Kidney epithelial cell (primary cell): ENCODE measurements at places on chromosomes 6 and 20. TPM values are rescaled to one million over a fixed set of nuclear protein-coding genes. Genes with fewer than 3 reads are reported as not detected.

DNA sequence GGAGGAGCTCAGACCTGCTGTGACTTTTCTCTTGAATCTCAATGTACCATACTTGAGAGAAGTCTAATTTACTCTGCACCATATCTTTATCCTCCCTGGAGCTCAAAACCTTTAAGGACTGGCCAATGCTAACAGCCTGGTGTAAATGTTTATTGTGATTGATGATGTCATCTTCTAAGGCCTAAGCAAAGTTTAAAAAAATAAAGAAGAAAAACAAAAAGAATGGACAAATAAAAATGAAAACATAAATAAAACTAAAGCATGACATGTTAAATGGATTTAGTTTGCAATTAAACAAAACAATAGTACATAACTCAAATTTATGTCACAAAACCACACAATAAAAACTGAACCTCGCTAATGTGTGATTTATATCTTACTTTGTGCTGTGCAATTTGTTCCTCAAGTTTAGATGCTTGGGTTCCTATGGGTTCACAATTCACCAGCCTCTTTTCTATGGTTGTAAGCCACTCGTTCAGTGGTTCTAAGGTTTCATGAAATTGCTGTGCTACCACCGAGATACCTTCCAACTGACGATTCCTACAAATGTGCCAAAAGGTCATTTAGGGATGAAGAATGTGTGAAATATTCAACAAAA is 113.0 kb downstream of the DST start:
- DNase-seq: no peak

GRCh38 chr20:21508230-21509078 is 5.4 kb downstream of the NKX2-2 start:
- DNase-seq: no peak

LY6G6F gene
- not detected in 2 replicates for total RNA-seq

ID4 gene
- 16.3 and 17.3 TPM in 2 replicates for total RNA-seq

GRCh38 chr6:92840246-92840930 is 579.0 kb downstream of the EPHA7 start:
- DNase-seq: no peak

DNA sequence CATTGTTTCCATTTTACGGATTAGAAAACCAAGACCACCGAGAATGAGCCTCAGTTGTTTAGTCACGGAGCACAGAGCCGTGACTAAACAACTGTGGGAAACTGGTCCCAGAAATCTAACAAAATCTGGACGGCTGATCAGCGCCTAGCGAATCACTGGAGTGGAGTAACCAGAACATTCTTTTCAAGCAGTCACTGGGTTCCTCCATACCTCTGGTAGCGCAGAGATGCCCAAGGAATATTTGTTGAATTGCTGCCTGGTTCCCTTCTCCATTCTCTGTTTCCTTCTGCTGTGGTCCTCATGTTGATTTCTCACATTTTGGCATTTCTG is 62.0 kb downstream of the GPX5 start:
- DNase-seq: no peak

SMIM29 gene
- 33.2 and 38.8 TPM in 2 replicates for total RNA-seq

CYP39A1 gene
- total RNA-seq: 0.14 and 0.29 TPM in 2 replicates

DNA sequence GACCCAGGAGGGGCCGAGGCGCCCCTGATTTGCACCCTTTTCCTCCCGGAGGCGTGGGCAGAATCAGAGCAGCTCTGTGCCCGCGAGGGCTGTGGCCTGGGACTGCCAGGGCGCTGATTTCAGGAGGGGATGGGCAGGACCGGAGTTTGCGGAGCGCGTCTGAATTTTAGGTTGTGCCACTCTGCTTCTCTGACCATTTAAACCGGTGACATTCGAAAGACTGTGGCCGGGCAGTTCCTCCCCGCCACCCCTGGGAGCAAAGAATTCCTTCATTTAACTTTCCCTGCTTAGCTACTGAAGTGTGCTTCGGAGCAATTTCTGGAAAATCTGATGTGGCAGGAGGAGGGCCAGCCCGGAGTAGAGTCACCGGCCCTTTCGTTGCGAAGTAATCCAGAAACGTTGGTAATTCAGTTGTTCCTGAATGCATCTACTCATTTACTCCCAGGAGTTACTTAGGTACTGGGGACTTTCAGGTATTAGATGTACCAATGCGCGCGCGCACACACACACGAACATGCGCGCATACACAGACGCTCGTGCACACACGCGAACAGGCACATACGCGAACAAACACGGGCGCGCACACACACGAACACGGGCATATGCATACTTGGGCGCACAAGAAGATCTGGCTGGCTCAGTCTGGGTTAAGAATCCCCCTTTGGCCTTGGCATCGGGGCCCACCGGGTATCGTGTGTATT is 568 bp downstream of the CCDC170 start:
- DNase-seq: no peak

GRCh38 chr6:160036790-160037206 is 67.9 kb downstream of the IGF2R start:
- DNase-seq: no peak

DNA sequence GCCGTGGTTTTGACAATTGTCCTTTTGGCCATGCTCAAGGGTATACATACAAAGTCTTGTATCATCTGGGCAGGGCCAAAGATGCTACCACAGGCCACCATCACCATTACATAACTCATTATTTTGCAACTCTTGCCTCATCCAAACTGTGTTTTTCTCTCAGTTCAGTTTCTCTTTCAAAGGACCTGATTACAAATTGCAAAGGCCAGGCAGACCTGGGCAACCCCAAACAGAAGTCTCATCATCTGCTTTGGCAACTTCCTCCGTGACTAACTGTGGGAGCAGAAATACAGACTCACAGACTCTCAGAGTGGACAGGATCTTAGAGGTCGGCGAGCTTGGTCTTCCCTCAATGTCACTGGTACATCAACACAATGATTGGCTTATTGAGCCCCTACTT is 117.8 kb upstream of the NEDD9 start:
- no peak for DNase-seq

DNA sequence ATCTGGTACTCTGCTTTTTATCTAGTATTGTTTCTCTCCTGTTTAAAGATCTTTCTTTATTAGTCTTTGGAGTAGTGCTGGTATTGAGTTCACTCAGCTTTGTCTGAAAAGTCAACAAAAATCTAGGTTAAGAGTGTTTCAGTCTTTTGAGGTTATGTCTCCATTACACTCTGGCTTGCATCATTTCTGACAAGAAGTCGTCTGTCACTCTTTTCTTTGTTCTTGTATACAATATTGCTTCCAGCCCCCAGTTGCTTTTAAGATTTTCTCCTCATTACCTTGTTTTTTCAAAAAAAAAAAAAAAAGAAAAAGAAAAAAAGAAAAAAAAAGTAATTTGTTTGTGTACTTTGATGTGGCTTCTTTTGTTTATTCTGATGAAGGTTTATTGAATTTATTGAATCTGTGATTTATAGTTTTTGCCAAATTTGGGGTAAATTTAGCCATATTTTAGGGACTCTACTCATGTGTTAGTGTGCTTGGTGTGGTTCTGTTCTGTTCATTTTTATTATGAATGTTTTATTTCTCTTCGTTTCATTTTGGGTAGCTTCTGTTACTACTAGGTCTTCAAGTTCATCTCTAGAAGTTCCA is 408.9 kb downstream of the CDKAL1 start:
- DNase-seq: no peak

LHFPL5 gene
- total RNA-seq: not detected in 2 replicates

- DNase-seq: no peak
Observed at GRCh38 chr6:75760320-75760719, 11.3 kb downstream of the MYO6 start.

GRCh38 chr20:6008254-6008653 is 45.6 kb downstream of the LRRN4 start:
- peak; percentile 79 for DNase-seq

GRCh38 chr20:55701467-55701866 is 303.9 kb downstream of the CBLN4 start:
- DNase-seq: no peak

SALL4 gene
- 4.4 and 5.3 TPM in 2 replicates for total RNA-seq

DNA sequence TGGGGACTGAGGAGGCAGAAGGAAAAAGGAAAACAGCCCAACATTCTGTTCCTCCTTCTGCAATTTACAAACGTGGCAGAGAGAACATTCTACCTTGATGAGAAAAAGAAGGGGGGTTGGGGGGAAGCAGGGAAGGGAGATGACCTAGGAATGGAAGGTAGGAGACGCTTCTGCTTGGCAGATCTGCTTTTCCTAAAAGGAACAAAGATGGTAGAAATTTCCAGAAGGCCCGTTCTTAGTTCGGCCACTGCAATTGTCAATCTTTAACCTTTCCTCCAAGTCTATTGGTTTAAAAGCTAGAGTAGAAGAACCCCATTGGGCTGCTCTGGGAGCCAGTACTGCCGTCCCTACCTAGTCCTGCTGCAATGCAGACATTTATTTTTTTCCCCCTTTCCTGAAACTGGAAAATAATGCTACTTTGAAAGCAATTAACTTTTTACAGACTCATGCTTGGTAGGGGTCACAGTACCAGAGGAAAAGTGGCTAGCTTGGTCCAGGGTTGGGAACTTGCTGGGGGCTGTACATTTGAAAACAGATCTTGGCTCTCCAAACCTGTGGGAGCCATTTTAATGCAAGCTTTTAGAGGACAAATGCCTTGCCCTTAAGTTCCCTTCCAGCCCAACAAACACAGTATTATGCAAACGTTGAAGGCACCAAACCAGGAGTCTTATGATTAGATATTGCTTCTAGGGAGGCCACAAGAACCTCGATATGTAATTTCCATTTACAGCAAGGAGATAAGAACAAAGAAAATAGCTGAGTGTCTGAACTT is 2.6 kb downstream of the ZMYND8 start:
- DNase-seq: no peak

DNA sequence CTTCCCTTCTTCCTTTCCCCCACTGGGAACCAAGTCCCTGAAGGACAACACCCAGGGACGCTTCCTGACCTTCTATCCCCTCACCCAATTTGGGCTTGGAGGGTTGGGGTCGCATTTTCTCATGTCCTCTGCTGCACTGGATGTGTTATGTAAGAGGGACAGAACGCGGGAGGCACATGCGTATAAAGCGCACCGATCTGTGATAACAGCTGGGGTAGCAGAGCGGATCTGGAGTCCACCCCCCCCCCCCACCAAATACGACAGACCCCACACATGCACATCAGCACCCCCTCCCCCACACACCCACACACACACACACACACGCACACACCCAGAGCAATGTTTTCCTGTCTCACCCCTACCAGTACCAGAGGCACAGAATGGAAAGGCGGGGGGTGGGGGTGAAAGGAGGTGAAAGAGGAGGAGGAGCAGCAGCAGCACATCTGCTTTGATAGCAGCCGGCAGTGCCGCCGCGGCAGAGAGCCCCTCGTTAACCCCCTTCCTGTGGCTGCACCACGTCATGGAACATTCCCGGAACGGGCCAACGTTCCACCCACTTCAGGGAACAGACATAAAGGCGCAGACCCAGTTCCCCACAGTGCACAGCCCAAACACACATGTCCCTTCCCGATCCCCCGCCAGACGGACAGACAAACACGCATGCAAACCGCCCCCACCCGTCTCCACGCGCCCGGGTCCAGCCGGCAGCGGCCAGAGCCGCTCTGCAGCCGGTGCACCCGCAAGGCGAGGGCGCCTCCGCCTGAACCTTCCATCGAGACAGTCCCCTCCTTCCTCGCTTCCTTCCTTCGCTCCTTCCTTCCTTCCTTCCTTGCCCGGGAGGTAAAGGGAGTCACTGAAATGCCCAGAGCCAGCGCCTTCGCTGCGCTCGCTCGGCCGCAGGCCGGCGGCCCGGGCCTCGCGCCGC is 590 bp downstream of the HIVEP2 start:
- peak; percentile 61 for DNase-seq

DNA sequence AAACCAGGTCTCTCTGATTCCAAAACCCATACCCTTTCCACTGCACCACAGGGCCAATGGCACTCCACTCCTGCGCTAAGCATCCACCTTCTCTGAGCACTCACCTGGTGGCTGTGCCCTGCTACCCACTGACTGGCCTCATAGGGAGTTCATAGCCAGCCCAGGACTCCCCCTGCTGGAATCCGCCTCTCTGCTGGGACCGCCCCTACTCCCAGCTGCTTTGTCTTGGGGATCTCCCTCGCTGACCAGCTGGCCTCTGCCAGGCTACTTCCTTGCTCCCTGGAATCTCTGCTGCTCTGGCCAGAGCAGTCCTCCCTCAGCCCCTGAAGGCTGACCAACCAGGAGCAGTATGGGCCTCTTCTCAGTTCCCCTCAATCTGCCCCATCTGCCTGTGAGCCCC is 129.7 kb downstream of the FAXC start:
- DNase-seq: no peak

DNA sequence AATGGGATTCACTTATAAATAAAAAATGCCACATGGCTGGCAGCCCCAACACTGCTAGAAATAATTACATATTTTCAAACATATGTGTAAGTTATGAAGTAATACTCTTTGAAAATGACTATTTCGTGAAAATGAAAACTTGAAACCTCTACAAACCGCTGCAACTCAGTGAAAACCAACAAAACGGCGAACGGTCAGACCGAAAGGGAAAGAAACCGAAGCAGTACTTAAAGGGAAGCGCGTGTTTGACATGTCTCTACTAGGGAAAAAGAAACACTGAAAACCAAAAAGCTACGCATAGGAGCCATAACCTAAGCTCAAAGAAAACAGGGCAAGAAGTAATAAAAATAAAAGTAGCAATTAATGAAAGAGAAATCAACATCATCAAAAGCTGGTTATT is 121.0 kb upstream of the GGTLC1 start:
- no peak for DNase-seq

MED20 gene
- 21.5 and 25.0 TPM in 2 replicates for total RNA-seq

DNA sequence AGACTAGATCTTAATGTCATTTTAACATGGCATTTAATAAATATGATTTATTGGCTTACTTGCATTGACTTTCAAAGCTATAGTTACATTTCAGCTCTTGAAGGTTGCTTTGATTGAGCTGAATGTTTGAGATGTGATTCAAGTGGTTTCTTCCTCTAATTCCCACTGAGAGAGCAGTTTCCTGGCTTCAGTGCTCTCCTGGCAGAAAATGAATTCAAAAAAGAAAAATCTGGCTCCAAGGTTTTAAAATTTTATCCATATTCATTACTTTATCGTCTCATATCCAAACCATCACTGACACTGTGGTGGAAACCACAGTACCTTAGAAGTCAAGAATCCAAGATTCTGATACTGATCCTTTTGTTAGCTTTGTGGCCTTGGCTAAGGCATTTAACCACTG is 263.1 kb upstream of the HSF2 start:
- DNase-seq: no peak

DNA sequence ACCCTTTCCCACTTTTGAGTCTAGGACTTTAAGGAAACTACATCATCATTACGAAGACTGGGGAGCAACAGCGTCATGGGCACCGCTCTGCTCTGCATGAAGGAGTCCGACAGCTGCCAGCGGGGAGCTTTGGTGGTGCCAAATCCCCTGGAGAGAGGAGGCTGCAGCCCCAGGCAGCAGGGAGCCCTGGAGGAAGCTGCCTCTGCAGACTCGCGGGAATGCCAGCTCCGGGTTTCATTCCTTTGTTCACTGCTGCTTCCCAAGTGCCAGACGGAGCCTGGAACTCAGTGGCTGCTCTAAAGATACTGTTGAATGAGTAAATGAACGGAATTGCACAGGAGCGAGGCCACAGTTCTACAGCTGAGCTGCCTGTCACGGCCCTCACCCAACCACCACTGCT is 196.5 kb upstream of the THBS2 start:
- no peak for DNase-seq

HSF2 gene
- 17.3 and 18.2 TPM in 2 replicates for total RNA-seq

- DNase-seq: no peak
Observed at GRCh38 chr20:59646487-59646886, 42.1 kb downstream of the PHACTR3 start.

GRCh38 chr6:108968325-108969316 is 120.4 kb downstream of the ARMC2 start:
- no peak for DNase-seq
